ENCODE measurements at places on chromosomes 1 and 21.

DNA sequence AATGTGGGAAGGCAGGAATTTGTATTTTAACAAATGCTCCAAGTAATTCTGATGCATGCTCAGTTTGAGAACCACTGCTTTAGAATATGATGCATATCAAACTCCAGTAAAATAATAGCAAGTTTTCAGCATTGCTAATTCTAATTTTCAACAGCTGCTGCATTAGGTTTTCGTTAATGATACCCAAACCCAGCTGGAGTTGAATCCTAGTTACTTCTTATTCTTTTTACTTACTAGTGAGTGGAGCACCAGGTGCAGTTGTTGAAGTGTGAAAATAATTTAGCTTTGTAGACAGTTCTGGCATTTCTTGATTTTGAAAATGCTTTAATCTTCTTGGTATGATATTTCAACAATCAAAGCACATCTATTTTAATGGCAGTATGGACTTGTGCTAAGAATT is 138.5 kb downstream of the HS2ST1 start:
- DNase-seq: no peak

- no peak for DNase-seq
These were observed 212.8 kb downstream of the DYRK1A start for GRCh38 chr21:37579356-37579755.

- no peak for DNase-seq
These were observed 208.8 kb upstream of the USP25 start for GRCh38 chr21:15520811-15521643.

GRCh38 chr1:38789498-38790169 is 69.9 kb downstream of the RRAGC start:
- no peak for DNase-seq

DNA sequence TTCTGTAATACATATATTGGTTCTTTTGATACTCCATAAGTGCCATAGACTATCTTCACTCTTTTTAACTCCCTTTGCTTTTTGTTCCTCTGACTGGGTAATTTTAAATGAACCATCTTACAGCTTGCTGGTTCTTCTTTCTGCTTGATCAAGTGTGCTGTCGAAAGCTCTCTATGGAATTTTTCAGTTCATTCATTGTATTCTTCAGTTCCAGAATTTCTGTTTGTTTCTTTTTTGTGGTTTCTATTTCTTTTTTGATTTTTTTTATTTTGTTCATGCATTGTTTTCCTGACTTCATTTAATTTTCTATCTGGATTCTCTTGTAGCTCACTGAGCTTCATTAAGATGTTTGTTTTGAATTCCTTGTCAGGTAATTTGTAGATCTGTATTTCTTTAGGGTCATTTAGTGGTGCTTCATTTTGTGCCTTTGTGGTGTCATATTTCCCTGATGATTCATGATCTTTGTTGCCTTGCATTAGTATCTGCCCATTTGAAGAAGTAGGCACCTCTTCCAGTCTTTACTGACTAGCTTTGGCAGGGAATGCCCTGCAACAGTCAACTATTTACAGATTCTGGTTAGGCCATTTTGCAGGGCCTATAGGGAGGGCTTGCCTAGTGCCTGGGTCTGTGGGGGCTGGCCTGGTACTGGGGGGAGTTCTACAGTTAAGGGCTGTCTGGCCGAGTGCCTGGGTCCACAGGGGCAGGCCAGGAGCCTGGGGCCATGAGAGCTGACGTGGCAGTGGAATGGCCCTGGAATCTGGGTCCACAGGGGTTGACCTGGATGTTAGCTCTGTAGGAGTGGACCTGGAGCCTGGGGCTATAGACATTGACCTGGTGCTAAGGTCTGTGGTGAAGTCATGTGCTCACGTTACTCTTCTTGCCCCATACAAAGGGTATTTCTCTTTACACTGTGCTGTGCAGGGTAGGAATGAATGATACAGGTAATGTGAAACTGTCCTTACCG is 89.7 kb downstream of the MAGI3 start:
- DNase-seq: no peak

DNA sequence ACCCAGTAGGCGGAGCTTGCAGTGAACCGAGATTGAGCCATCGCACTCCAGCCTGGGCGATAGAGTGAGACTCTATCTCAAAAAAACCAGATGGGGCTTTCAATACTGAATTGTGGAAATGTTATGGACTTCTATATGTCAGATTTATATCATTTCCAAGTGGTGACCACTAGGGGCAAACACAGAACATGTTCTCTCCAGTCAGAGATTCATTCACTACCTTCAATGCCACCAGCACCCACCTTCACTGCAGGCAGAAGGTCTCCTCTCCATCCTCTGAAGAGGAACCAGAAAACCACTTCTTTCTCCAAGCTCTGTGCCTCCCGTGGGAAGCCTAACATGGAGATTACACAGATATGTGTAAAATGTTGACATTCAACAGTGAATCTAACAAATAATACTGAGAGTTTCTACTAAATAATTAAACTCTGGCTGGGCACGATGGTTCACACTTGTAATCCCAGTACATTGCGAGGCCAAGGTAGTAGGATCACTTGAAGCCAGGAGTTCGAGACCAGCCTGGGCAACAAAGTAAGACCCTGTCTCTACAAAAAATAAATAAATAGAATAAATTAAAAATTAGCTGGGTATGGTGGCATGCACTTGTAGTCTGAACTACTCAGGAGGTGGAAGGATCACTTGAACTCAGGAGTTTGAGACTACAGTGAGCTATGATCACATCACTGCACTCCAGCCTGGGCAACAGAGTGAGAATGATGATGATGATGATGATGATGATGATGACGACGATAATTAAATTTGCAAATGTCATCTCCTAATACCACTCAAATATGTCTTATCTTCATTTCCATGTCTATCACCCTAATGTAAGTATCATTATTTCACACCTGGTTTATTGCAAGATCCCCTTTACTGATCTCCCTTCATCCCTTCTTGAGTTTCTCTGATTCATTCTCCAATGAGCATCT is 151.1 kb downstream of the ZNF281 start:
- no peak for DNase-seq

GRCh38 chr21:45049714-45050344 is 24.6 kb upstream of the ADARB1 start:
- no peak for DNase-seq

DNA sequence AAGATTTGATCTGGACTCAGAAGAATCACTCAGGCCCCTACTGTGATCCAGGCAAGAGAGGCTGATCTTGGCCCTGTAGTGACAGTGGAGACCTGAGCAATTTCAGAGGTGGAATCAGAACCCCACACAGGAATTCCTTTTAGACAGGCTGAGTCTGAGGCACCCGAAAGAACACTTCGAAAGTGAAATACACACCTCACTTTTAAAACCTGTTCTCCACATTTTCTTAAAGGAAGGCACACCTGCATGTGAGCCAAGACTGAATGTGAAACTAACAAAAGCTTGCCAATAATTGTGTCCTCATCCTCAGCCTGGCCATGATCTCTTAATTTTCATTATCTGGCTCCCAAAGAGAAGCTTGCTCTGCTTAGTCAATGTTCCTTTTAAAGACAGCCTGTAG is 32.2 kb downstream of the SIPA1L2 start:
- no peak for DNase-seq

GRCh38 chr1:2525572-2525919 is 850 bp downstream of the PANK4 start:
- DNase-seq: no peak

DNA sequence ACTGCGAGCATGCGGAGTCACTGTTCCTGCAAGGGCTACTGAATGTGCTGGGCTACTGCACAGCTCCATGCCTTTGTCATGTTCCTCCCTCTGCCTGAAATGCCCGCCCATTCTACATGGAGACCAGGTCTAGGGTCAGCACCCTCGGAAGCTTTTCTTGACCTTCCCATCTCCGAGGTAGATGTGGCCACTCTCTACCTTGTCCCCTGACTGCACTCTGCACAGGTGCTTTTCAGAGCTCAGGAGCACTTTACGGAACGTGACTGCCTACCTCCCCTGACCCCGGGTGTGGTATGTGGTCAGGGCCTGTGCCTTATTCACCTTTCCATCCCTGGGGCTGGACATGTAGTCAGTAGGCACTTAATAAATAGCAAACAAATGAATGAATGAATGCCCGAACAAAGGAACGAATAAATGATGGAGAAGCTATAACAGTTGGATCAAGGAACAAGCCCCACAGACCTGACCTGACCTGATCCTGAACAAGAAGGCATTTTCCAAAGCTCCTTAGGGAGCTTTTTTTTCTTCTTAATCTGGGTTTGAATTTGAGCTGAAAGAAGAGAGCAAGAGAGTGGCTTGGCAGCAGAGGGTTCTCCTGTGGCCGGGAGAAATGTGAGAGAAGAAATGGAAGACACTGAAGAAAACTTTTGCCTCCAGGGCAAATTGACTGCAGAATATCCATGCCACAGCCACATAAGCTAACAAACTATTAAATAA is 7.9 kb downstream of the RD3 start:
- no peak for DNase-seq

DNA sequence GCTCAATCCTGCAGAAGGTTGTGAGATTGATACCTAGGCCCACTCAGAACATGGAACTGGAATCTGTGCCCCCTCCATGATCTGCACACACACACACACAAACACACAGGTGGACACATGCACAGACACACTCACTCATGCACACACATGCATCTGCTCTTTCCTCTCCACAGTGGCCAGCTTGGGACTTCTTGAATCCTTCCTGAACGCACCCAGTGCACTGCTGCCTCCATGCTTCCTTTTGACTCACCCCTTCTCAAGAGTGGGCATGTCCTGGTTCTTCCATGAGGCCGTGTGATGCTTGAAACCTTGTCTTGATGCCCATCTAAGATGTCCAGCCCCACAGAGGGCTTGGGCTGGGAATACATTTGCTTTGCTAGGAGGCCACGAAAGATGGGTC is 25.4 kb upstream of the TENT5C start:
- DNase-seq: no peak

DNA sequence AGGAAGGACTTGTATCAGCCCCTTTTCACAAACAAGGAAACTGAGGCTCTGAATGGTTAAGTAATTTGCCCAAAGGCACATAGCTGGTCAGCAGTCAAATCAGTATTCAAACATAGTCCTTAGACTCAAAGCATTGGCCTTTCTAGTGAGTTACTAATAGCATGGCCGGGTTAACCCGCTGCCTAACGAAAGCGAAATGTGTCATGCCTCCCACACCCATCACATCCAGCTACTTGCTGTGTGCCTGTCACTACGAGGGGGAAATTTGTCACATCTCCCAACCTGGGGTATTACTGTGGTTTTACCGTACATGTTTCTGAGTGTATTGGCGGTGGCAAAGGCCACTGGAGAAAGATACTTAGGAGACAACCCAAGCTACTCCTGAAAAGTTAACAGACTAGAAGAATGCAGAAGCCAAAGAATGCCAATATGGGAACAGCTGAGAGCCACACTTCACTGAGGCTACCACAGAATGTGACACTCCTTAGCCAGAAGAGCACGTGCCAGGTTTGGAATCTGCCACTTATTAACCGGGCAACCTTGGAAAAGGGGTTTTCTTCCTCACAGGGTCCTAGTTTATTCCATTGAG is 363.5 kb downstream of the KCNH1 start:
- DNase-seq: no peak

DNA sequence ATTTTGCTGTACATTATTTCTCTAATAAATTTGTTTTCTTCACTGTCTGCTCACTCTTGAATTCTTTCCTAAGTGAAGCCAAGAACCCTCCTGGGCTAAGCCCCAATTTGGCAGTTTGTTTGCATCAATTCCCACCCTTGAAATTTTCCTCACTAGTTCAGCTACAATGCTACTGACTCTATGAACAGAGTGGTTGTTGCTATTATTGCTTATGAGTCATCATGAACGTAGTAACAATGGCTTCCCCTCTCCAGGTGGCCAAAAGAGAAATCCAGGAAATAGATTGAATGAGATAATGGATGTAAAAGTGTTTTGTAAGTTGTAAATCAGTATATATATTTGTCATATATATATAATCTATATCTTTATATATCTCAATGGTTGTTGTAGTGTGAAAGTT is 193.0 kb downstream of the URB2 start:
- no peak for DNase-seq

DNA sequence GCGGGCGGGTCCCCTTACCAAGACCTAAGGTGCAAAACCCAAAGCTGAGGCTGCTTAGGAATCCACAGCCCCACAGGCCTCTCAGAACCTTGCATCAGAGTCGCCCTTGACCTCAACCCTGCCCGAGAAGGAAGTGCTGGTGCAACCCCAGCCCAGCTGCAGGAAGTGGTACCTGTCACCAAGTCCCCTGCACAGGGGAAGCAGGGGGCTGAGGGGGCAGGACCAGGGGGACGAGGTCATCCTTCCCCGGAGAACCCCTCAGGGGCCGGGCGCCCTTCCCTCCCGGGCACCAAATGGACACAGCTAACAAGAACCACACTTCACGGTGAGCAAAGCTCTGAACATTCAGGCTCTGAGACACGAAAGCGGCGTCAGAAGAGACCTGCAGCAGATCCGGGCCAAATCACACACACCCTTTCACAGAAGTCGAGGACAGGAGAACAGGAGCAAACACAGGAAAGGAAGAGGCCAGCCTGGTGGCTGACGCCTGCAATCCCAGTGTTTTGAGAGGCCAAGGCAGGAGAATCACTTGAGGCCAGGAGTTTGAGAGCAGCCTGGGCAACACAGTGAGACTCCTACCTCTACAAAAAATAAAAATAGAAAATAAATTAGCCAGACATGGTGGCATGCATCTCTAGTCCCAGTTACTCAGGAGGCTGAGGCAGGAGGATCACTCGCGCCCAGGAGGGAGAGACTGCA is 6.4 kb downstream of the ITGB2 start:
- DNase-seq: peak; percentile 65

GRCh38 chr1:15972409-15972808 is 3.5 kb downstream of the ZBTB17 start:
- no peak for DNase-seq

DNA sequence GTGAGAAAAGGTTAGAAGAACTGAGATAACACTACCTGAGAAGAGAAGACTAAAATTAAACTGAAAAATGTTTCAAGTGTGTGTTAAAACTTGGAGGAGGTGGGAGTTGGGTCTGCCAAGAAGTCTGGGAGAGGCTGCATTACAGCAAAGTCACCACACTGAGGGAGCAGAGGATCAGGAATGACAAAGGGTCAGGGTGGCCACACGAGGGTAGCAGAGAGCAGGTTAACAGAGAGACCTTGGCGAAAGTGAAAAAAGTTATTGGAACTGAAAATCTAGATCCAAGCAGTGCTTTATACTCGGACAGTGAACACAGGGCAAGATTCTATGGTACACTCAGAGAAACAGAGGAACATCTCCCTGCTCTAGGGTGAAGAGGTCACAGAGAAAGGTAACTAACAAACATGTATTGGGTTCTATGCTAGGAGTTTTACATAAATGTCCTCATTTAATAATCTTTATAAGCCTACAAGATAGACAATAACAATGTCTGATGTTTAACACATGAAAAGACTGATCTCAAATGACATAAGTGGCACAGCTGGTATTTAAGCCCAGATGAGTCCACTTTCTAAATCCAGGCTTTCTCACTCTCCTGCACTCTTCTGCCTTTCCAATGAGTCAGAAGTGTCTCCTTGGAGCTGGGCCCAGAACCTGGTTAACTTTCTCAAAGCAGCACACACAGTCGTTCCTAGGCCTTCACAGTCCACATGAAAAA is 10.3 kb upstream of the CADM3 start:
- DNase-seq: peak; percentile 34

GRCh38 chr1:212457740-212458338 is 25.1 kb downstream of the NENF start:
- DNase-seq: peak; percentile 22

GRCh38 chr21:41768437-41769042 is 1.7 kb upstream of the RIPK4 start:
- peak; percentile 15 for DNase-seq
